GM12892 (cell line): ENCODE measurements at places on chromosomes 13 and 19.
A peak's percentile ranks its signal among the peaks of the same experiment; 100 is the strongest.

GRCh38 chr19:43464134-43464775, 1.2 kb downstream of the LYPD3 start:
- DNase-seq, result no peak

GRCh38 chr13:33069365-33069764, 53.1 kb downstream of the KL start:
- no peak for DNase-seq

GRCh38 chr19:29487432-29487831, 38.4 kb upstream of the VSTM2B start:
- DNase-seq, result no peak

DNA sequence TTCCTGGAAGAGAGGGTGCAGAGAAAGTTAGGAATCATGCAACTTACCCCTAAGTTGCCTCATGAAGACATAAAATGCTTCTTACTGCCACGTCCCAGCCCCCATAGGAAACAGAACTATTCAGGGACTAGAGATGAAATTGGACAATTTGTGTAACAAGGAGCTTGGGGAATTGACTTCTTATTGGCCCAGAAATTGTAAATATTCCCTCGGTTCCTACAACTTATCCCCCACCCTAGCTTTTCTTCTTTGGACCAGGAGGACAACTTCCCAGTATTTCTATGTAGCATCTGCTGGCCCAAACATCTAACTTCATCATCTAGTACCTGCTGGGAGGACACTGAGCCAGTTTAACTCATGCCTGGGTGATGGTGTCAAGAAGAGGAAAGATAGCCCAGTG, at the start of gene OR1M1:
Gene OR1M1, plus strand, starts transcription at position 301 of the 400 bp plus-strand sequence. CDS start 6,184 bp downstream, outside the sequence.
- no peak for DNase-seq

GRCh38 chr13:111483621-111483987, 163.2 kb downstream of the TEX29 start:
- DNase-seq, result no peak

GRCh38 chr13:67341406-67341805, 111.3 kb upstream of the PCDH9 start:
- no peak for DNase-seq

GRCh38 chr19:44725251-44725650, 23.3 kb upstream of the BCL3 start:
- DNase-seq, result no peak

DNA sequence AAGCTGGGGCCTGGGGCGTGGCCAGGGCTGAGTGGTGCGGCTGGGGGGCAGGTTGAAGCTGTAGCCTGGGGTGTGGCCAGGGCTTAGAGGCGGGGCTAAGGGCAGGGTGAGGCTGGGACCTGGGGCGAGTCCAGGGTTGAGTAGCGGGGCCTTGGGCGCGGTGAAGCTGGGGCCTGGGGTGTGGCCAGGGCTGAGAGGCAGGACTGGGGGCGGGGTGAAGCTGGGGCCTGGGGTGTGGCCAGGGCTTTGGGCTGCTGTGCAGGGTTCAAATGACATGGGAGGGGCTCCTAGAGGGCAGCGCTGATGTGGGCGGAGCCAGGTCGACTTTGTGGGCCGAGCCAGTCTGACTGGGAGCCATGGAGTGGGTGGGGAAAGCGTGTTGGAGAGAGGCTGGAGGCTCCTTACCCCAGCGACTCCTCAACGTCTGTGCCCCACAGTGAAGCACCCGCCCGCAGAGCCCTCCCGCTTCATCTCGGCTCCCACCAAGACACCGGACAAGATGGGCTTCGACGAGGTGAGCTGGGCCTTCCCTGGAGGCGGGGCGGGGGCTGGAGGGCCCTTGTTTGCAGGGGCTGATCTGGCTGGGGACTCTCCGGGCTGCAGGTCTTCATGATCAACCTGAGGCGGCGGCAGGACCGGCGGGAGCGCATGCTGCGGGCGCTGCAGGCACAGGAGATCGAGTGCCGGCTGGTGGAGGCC, 21.5 kb downstream of the COLGALT1 start:
- DNase-seq, result no peak

DNA sequence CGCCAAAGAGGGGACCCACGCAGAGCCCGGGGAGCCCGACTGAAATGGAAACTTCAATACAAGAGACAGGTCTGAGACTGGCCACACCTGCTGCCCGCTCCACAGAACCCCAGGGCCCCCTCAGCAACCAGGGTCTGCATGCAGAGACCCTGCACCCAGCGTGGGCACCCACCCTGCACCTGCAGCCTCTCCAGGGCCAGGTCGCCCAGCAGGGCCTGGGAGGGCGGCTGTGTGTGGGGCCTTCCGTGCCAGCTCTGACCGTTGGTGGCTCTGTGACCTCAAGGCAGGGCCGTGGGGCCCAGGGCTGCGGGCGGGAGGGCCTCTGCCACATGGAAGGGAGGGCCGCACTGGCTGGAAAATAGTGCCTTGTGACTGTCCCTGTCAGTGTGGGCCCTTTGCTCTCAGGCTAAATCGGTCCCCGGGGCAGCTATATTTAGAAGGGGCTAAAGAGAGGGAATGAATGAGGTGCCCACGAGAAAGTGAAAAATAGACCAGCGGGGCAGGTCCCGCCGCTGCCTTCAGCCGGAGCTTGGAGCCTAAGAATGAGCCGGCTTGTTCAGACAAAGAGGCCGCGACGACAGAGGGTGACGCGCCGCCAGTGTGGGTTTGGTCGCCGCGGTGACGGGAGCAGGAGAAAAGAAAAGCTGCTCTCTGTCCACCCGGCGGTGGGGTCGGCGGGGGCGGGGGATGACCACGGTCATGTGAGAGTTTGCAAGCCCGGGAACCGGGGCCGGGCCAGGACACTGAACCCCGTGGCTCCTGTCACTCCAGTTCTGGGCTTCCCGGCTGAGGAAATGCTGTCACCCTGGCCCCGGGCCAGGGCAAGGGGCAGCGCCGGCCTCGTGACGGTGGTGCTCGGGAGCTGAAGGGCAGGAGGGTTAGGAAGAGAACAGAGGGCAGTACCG, 70.5 kb downstream of the GADD45B start:
- no peak for DNase-seq

DNA sequence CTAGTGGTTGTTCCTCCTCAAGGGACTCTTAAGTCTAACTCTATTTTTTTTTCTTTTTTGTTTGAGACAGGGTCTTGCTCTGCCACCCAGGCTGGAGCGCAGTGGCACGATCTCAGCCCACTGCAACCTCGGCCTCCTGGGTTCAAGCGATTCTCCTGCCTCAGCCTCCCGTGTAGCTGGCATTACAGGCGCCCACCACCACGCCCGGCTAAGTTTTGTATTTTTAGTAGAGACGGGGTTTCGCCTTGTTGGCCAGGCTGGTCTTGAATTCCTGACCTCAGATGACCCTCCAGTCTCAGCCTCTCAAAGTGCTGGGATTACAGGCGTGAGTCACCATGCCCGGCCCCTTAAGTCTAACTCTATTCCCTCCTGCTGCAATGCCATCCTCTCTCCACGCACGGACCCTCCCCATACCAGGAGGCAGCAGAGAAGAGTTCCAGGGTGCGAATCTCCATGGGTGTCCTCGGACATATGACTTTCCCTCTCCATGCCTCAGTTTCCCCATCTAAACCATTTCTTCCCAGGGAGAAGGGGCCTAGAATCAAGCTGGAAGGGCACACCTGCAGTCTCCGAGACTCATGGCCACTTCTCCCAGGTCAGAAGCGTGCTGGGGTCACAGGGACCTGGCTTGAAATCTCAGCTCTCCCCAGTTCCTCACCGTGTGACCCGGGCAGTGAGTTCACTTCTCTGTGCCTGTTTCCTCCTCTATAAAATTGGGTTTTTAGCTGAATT, 6.0 kb upstream of the BCL3 start:
- DNase-seq, result no peak

DNA sequence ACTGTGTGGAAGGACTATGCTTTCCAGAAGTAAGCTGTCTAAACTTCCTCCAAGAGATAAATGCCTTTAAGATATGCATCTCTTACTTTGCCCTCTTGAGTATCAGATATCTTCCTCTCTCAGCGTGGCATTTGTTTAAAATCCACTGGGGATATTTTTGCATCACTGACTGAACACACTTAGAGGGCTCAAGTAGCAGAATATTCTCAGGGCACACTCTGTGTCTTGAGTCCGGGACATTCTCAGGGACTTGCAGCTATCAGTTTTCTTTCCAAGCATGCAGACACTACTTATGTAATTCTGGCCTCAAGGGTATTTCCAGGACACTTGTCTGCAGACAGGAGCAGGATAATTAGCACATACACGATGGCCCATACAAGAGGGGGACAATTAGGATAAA, 84.7 kb downstream of the ERCC5 start:
- no peak for DNase-seq

DNA sequence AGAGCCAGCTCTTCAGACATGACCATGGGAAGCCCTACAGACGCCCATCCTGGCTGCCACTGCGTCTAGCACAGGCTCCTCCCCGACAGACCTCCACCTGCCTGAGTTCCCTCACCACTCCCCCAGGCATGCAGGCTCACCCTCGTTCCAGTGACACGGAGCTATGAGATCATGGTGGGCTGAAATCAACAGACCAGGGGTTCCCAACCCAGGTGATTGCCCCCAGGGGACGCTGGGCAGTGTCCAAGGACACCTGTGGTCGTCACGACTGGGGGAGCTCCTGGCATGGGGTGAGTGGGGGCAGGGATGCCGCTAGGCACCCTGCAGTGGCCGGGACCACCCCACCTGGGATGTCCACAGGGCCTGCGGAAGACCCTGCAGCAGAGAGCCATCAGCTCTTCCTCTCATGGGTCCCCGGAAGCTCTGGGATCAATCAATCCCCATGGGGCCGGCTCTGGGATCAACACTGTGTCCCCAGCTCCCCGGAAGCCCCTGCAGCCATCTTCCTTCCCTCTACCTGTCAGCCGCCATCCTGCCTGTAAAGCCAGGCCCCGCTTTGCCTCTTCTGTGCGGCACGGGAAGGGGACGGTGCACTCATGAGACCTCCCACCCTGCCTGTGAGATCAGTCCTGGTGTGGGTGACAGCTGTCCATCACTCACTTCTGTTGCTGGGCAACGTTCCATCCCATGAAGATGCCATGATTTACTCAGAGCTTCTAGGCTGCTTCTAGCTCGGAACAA, 12.8 kb upstream of the MADCAM1 start:
- no peak for DNase-seq

DNA sequence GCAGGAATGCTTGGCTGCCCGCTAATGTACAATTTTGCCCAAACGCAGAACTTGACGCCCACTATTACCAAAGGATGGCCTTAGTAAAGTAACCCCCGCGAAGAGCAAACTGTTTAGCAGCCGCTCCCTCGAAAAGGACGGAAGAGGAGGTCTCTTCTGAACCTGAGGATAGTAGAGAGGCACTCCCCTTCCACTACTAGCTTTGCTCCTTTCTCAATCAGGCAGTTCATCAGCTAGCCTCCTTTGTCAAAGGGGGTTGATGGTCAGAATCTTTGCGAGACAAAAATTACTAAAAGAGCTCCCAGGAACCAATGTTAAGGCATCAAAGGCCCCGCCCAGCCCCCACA, 534 bp downstream of the CAB39L start:
- no peak for DNase-seq

- DNase-seq, result no peak
Measured at GRCh38 chr19:3693025-3693925, 7.0 kb downstream of the PIP5K1C start.

GRCh38 chr19:19224150-19224851, 12.5 kb downstream of the NCAN start:
- DNase-seq, result no peak

DNA sequence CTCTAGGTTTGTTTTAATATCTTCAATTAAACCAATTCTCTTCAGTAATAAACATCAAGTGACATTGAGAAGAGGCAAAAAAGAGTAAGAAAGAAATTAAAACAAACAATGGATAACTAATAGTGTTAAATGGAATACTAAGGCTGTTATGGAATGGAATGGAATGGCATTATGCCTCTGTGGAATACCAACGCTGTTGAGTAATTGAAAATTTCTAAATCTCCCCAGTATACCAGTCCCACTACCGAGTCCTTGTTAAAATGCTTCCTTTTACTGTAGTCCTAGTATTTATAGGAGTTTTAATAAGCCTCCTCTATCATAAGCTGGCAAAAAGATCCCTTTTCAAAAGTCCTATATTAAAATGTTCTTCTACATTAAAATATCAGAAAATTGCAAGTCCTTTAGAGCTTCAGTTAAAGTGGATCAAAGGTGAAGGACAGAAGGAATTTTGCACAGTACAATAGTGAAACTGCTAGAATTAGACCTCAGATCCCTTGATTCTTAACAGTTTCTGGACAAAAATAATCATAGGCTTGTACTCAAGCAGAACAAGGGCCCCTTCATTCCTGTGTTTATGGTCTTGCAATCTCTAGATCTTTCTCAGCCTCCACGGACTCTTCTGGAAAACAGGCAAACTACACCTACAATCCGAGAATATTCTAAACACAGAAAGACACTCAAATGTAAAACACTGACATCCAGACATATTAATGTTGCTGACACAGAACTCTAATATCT, 128.2 kb downstream of the PCDH9 start:
- DNase-seq, result no peak

- DNase-seq, result no peak
Measured at GRCh38 chr19:14035706-14036105, 4.1 kb downstream of the IL27RA start.

DNA sequence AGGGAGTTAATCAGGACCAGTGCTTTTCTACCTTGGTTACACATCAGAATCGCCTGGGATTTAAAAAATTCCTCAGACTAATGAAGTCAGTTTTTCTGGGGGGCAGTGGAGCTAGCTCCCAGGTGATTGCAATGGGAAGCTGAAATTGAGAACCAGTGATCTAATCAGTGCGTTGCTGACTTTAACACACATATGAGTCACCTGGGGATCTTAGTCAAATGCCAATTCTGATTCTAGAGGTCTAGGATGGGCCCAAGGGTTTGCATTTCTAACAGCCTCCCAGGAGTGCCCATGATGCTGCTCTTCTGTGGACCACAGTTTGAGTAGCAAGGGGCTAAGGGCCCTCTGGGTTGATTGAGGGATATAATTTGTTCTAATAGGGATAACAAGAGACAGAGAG, 54.5 kb downstream of the KL start:
- no peak for DNase-seq

- DNase-seq, result peak; percentile 98
Measured at GRCh38 chr19:4867534-4868285, at the start of gene PLIN3. Gene PLIN3 (minus strand): TSS chr19:4867667. CDS start chr19:4861394, 6,273 bp downstream.

DNA sequence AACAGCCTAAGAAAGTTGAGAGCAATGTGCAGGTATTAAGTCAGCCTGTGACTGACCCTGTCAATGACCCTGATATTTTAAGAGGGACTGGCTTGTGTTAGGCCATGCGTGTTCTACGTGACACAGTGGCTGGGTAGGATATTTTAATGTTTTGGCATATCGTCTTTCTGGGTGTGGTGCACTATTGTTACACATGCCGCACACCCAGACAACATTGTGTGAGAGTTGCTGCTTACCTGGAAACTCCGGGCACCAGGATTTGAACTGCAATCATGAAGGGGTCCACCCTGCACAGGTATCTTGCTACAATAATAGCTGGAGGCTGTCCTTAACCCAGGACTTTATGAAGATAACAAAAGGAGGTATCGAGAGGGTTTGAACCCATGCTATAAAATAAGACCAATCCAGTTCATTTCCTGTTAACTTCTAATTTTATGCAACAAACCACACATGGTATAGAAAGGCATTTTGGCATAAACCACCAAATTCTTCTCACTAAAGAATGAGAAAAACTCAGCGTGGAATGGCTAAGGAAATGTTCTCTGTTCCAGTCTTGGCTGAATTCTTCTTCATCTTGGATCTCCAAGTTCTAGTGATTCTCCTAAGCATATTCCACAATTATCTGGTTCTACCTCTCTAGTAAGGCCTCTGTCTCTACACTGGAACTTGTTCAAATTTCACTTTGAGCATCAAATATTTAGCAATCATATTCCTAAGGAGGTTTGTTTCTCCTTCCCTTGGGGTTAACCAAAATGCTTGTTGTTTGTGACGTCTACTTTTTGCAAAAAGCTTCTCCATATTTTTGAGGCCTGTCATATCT, 38.7 kb upstream of the POMP start:
- DNase-seq, result no peak
